ENCODE measurements at places on chromosomes 2 and 18.

DNA sequence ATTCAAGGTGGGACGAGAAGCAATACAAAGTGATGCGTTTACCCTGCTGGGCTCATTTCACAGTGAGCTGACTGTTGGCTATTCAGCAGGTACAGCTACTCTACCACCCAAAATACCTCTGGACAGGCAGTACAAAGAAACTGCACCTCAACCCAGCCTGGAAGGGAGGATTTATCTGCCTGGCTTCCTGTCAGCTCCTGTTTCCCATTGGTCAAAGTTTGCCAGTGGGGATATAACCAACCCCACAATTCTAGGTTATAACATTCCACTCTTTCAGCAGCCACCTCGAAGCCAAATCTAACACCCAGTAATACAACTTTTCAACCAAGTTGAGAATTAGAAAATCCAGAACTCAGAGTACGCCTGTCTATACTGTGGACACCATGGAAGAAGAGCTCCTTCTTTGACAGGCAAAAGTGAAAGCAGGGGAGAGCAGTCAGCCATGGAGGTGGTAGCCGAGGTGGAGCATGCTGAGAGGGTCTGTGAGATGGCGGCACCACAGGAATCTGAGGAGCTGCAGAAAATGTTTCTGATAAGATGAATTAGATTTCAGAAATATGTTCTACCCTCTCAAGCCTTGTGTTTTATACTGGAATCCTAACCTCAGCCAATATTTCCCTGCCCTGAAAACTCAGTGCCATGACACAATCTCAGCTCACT is 10.8 kb downstream of the DUSP19 start:
- peak; percentile 32 for DNase-seq

GRCh38 chr2:142299021-142299420 is 168.2 kb upstream of the LRP1B start:
- DNase-seq = no peak

GRCh38 chr2:142321706-142322280 is 191.0 kb upstream of the LRP1B start:
- DNase-seq = peak; percentile 48

GRCh38 chr18:34002130-34002529 is 222.6 kb downstream of the NOL4 start:
- no peak for DNase-seq

GRCh38 chr2:128276878-128277675 is 41.6 kb downstream of the HS6ST1 start:
- no peak for DNase-seq

- no peak for DNase-seq
Observed at GRCh38 chr2:126858013-126858412, 40.7 kb upstream of the TEX51 start.

- no peak for DNase-seq
Observed at GRCh38 chr2:19711470-19712372, 190.1 kb downstream of the TTC32 start.

DNA sequence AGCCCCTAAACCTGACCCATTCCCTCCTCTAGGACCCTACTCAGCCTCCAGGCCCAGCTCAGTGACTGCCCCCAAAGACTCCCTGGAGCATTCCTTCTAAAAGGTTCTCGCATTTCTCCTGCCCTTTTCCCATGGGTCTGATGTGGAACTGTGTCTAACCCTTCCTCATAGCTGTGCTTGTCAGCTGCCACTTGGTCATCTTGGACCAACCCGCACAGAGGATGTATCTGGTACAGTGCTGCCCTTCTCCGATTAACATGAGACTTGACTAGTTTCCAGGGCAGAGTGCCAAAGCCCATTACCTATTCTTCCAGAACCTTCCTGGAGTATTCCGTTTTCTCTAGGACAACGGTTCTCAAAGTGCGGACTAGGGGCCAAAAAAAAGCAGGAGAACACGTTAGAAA is 518 bp upstream of the NFU1 start:
- no peak for DNase-seq

GRCh38 chr2:20067992-20068584 is 16.7 kb upstream of the LAPTM4A start:
- DNase-seq = no peak

- DNase-seq = peak; percentile 27
Observed at GRCh38 chr18:35268821-35269220, 21.2 kb downstream of the ZSCAN30 start.

DNA sequence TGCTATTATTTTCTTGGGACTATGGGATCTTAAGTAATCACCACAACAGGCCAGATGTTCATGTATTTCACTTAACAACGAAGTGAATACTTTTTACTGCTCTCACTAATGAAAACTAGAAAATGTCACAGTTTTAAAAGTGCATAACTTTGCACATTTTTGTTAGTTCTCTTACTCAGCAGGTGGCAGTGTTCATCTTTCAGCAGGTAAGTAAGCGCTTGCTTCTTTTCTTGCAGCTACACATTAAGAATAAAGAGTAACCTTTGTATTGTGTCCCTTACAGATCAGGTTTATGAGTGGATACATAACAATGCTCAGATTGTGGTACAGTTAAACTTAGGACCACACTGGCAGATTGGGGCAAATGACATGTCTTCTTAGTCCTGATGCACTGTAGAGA is 61.0 kb downstream of the DAW1 start:
- no peak for DNase-seq

Measured in OCI-M1 (cell line).